ENCODE measurements at places on chromosomes 2 and 18.

- no peak for DNase-seq
Observed at GRCh38 chr18:73986711-73987110, 160.9 kb downstream of the FBXO15 start.

DNA sequence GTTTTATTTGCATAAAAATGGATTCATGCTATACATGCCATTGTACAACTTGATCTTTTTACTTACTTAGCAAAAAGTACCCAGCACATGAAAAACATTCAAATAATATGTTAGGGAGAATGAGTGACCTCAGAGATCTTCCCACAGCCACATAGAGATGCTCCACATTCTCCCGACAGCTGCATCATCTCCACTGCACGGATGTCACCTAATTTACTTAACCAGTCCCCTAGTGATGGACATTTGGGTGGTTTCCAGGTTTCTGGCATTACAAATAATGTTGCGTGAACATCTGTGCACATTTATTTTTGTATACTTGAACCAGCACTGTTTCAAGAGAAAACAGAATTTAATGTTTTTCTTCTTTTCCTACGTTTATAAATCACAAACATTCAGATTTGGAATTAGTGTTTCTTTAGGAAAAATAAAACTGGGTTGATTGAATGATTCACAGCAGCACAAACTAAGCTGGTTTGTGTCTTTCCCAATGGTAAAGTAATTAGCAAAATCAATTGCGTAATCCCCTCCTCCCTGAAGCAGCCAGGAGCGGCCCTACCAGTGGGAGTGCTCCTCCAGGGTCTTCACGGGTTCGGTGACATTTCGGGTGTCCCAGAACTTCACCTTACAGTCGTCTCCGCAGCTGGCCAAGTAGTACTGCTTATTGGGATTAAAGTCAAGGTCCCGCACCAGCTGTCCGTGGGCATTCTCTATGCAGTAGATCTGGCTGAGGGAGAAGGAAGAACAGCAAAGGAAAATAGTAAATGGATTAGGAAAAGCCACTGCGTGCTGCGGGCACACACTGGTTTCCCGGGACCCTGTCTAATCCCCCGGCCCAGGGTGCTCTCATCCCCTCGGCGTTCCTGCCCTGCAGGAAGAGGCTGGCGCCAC, 183.9 kb downstream of the EIPR1 start:
- DNase-seq = no peak

- DNase-seq = no peak
Observed at GRCh38 chr18:27363872-27364271, 178.8 kb upstream of the CHST9 start.

DNA sequence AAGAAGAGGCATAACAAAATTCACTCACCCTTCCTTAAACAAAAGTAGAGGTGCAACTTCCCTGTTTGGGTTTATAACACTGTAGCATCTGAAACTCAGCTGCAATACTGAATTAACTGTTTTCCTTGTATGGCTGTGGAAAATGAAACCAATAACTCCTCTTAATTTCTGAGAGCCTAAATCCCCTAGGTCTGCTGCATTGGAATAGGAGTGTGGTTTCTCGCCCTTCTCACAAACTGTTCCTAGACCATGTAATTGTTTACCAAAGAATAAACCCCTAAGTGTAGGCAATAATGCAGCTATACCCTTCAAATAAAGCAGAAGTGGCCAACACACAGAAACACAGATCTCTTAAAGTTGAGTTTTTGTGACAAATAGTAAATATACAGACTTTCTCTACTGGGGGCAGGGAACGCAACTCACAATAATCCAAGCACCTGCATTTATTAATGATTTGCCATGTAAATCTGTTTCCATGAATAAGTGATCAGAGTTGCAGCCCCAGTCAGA, 52.0 kb downstream of the RASGRP3 start:
- no peak for DNase-seq

DNA sequence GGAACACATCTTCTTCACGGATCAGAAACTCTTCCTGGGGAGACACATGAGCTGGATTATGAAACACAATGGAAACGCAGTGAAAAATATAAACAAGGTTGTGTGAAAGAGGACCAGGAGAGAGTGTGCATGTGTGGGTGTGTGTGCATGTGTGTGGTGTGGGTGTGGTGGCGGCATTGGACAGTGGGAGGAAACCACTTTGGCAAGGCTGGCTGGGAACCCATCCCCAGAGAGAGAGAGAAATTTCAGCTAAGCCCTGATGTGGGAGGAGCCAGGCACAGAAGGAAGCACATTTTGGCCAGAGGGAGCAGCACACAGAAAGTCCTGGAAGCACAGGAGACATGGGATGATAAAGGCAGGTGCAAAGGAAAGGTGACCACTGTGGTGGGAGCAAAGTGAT, 147.6 kb upstream of the COPS8 start:
- DNase-seq = no peak

DNA sequence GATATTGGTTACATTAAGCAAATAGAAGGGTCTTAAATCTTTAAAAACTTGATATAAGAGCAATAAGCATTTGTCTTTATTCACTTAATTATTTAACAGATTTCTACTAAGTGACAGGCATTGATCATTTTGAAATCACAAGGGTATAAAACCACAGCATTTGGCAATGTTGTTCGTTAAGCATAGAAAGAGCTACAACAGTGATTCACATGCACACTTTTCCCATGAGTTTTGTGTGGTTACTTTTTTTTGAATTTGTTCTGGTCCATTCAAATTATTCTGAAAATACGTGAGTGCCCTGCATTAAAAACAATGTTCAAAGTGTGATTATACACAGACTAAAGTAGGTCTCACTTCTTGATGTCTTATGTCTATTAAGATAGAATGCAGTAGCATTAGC, 52.2 kb downstream of the LYPD6B start:
- DNase-seq = no peak

DNA sequence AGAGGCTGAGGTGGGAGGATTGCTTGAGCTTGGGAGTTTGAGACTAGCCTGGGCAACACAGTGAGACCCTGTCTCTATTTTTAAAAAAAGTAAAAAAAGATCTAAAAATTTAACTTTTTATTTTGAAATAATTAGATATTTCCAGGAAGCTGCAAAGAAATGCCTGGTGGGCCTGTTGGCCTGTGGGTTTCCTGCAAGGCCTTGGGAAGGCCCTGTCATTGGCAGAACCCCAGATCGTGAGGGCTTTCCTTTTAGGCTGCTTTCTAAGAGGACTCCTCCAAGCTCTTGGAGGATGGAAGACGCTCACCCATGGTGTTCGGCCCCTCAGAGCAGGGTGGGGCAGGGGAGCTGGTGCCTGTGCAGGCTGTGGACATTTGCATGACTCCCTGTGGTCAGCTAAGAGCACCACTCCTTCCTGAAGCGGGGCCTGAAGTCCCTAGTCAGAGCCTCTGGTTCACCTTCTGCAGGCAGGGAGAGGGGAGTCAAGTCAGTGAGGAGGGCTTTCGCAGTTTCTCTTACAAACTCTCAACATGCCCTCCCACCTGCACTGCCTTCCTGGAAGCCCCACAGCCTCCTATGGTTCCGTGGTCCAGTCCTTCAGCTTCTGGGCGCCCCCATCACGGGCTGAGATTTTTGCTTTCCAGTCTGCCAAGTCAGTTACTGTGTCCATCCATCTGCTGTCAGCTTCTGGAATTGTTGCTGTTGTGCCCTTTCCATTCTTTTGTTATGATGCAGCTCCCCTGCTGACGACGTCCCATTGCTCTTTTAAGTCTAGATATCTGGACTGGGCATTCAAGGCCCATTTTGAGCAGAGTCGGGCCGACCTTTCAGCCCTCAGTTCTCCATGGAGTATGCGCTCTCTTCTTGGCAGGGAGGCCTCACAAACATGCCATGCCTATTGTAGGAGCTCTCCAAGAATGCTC, 6.6 kb downstream of the PROC start:
- DNase-seq = no peak

DNA sequence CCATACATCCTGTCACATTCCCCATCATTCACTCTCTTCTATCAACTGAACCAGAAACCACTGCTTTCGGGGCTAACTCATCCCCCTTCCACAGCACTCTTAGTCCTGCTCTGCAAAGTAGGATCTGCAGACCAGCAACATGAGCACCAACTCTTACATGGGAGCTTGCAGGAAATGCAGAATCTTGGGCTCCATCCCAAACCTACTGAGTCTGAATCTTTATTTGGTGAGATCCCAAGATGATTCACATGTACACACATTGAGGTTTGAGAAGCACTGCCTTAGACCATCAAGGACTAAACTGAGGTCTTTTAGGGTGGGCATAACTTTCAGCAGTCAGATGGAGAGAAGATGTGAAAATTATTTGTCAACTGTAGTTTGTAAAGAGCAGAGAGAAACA, 235.6 kb upstream of the EPHA4 start:
- no peak for DNase-seq

DNA sequence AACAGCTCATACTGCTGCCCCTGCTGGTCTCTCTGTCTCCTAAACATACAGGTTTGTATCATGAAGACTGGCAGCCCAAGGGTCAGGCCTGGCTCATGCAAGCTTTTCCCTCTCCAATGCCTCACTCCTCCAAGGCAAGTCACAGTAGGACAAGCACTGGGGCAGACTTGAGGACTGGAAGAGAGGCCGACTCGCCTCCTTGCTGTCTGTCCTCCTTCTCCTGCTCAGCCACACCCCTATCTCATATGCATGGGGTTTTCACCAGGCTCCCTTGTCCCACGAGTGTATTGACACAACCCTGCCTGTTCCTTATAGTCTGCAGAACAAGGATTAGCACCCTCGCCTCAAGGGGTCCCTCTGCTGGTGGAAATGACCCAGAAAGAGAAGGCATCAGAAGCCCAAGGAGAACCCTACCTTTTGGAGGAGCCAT, 223.7 kb downstream of the SOX11 start:
- no peak for DNase-seq

DNA sequence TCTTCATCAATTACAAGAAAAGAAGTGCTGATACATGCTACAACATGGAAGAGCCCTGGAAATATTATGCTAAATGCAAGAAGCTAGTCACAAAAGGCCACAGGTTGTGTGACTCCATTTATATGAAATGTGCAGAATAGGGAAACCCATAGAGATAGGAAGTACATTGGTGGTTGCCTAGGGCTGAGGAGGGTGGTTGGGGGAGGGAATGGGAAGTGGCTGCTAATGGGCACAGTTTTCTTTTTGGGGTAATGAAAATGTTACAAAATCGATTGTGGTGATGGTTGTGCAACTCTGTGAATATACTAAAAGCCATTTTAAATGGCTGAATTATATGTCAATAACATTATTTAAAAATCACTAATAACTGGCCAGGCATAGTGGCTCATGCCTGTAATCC, 24.3 kb upstream of the RESP18 start:
- DNase-seq = no peak

DNA sequence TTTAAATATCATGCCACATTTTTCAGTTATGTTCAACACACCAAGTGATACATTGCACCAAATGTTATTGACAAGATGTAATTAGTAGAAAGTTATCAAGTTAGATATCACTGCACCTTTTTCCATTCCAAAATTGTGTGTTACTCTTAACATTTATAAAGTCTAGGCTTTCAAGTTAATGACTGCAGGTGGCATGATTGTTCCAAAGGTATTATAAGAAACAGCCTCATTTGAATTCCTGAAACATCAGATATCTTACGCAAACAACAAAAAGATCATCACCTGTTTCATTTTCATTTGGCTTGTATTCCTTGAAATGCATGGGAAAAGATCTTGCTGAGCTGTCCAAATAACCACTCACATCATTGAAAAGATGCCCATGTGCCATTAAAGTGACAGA, 1528.2 kb upstream of the ZEB2 start:
- no peak for DNase-seq

DNA sequence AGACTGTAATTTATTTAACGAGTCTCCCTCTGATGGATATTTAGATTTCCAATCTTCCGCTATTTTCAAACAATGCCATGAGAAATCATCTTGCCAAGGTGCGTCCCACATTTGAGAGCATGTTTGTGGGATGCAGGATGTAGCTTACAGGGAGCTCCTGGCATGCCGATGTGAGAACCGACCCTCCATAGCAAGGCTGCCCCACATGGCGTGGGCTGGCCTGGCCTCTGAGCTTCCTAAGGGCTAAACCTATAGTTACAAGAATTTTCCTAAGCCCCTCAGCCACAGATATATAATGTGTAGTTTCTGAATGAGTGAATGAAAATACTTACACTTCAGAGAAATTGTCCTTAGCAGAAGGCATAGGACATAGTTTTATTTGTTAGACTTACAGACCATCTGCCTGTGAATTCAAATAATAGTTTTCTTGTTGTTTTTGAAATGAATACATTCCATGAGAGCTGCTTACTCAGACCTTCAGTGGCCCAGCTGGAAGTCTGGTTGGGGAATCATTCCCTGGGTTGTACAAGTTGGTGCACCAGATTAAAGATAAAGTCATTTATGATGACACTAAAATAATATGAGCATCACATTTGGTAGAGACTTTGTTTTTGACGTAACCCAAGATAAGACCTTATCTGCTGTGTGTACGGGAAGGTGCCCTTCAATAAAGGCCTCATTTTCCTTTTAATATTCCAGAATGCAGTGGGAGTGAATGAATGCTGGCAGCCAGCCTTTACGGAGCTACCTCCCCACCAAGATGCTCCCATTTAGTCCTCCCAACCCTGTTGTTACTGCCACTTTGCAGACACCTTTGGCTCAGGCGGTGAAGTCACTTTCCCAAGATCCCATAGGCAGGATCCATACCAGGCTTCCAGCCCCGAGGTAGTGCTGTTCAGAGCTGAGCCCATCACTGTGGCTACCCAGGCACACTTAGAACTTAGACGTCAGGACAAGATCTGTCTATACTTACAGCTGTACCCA, 107.1 kb downstream of the GLI2 start:
- DNase-seq = no peak

GRCh38 chr2:104861351-104862057, 7.6 kb downstream of the POU3F3 start:
- no peak for DNase-seq

DNA sequence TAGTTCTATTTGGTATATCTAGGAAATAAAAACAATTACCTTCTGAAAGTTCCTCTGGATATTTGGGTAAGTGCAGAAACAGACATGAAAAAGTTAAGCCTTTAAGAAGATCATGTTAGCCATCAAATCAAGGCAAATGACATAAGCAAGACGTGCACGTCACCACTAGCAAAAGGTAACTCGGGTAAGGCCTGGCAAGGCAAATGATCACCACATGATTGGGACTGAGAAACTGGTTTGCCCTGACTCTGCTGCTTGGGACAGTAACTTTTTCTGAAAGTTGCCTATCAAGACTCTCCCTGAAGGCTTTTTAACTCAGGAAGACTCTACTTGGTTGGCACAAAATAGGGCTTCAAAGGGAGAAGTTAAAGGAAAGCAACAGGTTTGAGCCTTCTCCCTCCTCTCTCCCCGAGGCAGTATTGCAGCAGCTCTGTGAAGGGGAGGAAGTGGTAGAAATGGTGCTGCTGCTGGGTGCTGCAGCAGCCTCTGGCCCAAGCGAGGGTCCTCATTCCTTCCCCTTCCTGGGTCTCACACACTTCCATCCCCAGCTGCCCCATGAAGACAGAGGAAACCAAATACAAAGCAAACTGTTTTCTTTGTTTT, 17.1 kb upstream of the TMEM237 start:
- no peak for DNase-seq

GRCh38 chr2:169362118-169362893, at the start of gene LRP2:
Gene LRP2, minus strand, starts transcription at chr2:169362534. Its CDS starts 135 bp downstream, at chr2:169362399.
- DNase-seq = no peak

DNA sequence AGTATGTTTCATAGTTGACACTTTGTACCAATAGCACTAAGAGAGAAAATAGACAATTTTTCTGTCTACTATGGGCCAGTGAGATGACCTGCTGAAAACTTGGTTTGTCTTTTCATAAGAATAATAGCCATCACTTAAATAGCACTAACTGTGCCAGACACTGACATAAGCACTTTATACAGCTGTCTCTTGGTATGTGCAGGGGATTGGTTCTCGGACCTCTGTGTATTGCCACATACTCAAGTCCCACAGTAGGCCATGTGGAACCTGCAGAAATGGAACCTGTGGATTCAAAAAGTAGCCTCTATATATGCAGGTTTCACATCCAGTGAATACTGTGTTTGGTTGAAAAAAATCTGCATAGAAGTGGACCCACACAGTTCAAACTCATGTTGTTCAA, 126.7 kb downstream of the XRCC5 start:
- no peak for DNase-seq
